NCI-H187 (cell line): ENCODE measurements at places on chromosomes 12 and 14.

DNA sequence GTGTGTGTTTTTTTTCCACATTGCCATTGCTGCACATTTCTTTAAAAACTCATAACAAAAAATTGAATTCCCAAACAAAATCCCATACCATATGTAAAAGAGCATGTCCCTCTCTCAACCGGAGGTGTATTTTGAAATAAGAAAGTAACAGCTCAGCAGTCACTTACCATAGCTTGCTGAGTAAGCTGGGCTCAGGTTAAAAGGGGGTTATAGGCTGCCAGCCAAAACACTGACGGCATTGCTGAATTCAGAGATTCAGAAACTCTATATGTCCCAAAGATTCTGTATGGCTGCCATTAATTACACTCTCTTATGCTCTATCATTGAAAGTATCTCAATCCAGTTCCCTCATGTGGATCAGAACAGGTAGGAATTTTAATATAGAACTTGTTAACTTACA, 276.0 kb downstream of the FOXG1 start:
- no peak for DNase-seq

DNA sequence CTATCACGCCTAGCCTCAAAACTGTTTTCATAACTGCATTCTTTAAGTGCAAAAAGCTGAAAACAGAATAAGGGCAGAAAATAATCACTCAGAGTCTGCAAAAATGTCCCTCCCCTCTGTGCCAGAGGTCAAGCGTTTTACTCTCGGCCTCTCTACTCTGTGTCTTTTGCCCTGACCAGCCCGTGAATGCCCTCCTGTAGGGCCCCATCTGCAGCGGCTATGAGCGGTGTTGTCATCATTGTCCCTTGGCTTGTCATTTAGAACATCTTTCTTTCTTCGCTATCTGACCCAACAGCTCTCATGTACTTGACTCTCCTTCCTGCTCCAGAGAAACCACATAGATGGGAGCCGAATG, 21.7 kb downstream of the ELK3 start:
- DNase-seq = no peak

- DNase-seq = no peak
Observed at GRCh38 chr12:18165889-18166288, 75.9 kb upstream of the RERGL start.

DNA sequence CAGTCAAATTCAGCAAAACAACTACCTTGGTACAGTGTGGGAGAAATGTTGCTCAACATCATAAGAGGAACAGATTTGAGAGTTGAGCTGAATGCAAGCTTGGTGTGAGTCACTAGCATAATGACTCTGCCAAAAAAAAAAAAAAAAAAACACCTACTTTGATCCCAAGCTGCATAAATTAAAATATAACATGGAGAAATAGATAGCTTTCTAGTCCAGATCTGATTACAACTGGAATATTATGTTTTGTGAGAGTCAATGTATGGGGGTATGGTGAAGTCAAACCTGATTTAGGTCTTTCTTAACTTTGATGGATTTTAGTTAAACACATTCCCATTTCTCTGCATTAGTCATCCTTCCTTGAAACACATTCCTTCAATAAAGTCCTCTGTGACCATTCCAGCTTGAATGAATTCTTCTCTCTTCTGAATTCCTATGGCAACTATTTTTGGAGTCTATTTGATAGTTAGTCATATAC, 188.1 kb downstream of the SLC5A8 start:
- DNase-seq = no peak

GRCh38 chr14:71554323-71554722, 377.9 kb upstream of the RGS6 start:
- no peak for DNase-seq

DNA sequence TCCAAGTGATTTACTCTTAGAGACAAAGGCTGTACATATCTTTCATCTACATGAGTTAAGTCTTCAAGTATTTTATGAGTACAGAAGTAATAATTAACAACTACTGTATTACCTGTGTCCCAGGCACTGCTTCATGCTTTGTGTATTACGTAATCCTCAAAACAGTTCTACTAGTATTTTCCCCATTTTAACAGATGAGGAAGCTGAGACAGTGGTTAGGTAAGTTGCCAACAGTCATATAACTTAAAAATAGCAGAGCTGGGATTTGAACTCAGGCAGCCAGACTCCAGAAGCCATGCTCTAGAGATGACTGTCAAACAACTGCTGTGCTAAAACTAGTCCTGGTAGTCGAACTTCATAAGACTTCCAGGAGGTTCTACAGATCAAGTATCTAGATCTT, 10.7 kb downstream of the TRMT5 start:
- no peak for DNase-seq

DNA sequence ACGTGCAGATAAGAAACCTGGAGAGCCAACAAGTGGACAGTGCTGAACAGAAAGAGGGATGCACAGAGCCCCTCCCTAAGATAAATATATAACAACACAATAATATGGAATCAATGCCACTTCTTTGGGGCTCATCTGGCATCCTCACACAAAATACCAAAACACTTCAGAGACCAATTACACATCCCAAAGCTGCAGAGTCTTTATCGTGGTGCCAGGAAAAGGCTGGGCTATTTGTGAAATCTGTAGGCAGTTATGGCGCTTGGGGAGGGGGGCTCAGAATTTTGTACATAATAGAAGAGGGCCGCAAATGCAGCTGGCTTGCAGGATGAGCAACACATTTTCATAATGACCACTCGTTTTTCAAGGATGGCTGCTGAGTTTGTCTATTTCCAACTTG, 160.4 kb upstream of the NOS1 start:
- no peak for DNase-seq

- no peak for DNase-seq
Observed at GRCh38 chr14:49659526-49660455, 24.7 kb upstream of the DNAAF2 start.

- no peak for DNase-seq
Observed at GRCh38 chr12:104058802-104059201, 5.5 kb upstream of the HCFC2 start.

DNA sequence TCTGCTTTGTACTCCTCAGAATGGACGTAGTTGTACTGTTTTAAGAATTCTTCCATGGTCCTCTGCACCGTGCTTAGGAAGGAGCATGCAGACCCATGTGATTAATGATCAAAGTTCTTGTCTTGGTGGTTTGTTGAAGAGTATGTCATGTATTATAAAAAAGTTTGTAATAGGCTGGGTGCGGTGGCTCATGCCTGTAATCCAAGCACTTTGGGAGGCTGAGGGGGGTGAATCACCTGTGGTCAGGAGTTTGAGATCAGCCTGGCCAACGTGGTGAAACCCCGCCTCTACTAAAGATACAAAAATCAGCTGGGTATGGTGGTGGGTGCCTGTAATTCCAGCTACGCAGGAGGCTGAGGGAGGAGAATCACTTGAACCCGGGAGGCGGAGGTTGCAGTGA, 61.8 kb upstream of the RTL1 start:
- no peak for DNase-seq

DNA sequence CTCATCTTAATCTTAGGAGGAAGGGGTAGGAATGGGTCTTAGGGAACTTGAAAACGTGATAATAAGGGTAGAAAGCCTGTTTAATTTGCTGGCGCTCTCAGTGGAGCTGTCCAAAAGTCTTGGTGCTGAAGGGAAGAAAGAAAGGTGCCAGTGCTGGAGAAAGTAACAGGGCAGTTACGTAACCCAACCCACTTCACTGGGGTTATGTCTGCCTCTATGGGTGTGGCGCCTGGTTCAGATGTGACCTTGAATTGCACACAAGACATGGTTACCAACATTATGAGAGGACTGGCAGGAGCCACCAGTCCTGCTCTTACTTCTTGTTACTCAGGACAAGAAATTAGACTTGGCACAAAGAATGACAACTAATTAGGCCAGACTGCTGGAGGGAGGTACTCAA, 18.6 kb upstream of the GPATCH2L start:
- no peak for DNase-seq

GRCh38 chr14:58138714-58139482, 13.1 kb downstream of the ARMH4 start:
- no peak for DNase-seq

DNA sequence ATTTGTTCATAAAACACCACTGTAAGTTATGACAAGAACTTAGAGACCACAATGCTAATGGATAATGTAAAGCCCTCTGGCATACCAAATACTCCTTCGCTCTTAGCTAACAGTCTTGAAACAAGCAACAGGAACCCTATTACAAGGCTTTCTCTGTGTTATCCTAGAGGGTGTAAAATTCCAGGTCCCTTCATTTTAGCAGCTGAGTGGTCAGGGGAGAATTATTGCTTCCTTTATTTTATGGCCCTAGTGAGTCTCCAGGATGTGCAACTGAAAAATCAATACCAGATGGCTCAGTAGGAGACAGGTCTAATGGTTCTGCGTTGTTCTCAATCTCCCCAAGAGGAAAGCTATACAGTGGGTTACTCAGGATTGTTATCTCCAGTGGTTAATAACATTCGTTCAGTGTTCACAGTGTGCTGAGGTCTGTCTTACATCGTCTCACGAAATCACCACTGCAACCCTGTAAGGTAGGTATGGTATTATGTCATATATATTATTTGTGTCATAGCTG, 172.7 kb upstream of the CNOT2 start:
- no peak for DNase-seq

GRCh38 chr12:128004383-128004938, 262.5 kb upstream of the TMEM132C start:
- DNase-seq = no peak

DNA sequence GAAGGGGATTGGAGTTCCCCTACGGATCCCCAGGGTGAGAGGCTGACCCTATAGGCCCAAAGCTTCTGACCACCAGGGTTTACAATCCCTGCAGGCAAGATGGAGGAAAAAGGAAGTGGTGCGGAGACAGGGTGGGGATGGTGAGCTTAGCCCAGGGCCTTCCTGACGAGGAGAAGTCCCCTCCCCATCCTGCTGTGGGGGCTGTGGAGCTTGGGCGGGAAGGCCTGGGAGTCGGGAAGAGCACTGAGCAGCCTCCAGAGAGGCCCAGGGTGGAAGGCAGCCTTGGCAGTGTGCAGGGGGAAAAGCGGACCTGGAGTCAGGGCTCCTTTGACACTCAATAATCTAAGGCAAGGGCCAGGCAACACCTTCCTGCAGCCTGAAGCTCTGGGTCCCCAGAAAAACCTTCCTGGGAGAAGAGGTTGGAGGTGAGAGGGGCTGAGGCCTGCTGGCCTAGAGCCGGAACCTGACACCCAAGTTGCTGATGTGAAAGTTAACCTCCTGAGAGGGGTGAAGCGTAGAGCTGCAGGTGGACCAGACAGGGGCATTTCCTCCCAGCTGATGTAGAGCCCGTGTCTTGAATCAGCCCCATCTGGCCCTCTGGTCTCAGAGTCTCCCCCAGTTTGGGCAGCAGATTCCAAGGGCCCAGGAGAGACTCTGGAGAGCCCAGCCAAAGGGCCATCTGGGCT, 6.0 kb downstream of the HDAC7 start:
- DNase-seq = no peak

DNA sequence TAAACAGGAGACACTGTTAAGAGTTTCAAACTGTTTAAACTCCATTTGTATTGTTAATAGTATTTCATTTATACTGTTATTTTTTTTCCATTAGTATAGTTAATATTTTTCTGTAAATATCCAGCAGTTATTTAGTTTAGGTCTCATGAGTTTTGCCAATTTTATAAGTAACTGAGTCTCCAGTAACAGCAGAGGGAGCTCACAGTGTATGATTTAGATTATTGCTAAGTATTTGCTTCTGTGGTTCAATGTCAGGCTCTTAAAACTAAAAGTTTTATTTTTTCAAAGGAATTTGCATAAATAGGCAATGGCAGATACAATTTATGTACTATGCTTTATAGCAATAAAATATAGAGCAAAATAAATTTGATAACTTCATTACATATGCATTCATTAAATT, 209.7 kb downstream of the ATXN7L3B start:
- no peak for DNase-seq

- no peak for DNase-seq
Observed at GRCh38 chr12:40287369-40287975, 62.7 kb downstream of the LRRK2 start.

- no peak for DNase-seq
Observed at GRCh38 chr12:88501972-88502938, 78.0 kb downstream of the KITLG start.

DNA sequence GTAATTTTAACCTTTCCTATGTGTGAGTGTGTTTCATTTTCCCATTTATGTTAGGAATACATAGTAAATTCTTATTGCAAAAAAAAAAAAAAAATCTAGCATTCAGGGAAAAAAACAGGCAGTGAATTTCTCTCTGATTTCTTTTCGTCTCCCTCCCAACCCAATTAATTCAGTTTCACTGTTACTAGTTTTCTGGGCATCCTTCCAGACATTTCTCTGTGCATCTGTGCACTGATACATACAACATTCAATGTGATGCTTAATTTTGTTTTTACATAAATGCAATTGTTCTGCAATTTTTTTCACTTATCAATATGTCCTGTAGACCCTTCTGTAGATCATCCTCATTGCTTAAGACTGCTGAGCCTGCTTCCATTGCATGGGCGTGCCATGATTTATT, 694.3 kb upstream of the TBX3 start:
- no peak for DNase-seq

- DNase-seq = no peak
Observed at GRCh38 chr12:2152134-2152533, 99.3 kb downstream of the CACNA1C start.

GRCh38 chr12:56258820-56259183, 618 bp upstream of the ANKRD52 start:
- no peak for DNase-seq

- DNase-seq = no peak
Observed at GRCh38 chr12:18467620-18468245, 206.4 kb downstream of the PIK3C2G start.

GRCh38 chr12:96063046-96063445, 27.7 kb upstream of the LTA4H start:
- no peak for DNase-seq

GRCh38 chr14:59140106-59140843, 48.2 kb upstream of the DAAM1 start:
- no peak for DNase-seq

GRCh38 chr14:71485833-71486232, 446.4 kb upstream of the RGS6 start:
- DNase-seq = no peak

GRCh38 chr12:94863321-94864035, 140.0 kb downstream of the NDUFA12 start:
- DNase-seq = no peak

DNA sequence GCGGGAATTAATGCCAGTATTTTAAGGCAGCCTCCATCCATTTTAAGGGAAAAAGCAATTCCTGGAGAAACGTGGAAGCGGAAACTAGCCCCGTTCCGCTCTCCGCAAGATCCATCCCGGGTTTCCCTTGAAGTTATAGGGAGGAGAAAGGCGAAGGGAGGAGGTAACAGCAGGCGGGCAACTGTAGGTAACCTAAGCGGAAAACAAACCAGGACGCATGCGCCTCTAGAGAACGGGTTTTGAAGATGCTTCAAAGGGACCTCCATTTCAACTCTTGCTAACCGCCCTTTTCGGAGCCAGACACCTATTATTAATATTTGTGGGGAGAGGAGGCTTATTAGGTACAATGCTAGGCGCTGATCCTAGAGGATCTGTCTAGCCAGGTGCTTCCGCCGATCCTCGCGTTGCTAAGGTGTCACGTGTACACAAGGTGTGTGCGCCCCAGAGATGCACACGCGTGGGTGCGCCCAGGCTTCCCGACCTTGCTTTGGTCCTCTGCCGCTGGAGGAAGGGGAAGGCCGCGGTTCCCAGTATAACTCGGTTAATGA, 6.2 kb downstream of the TBX5 start:
- no peak for DNase-seq
